ENCODE measurements at places on chromosomes 4 and X.

- no peak for DNase-seq
Observed at GRCh38 chrX:107429090-107429489, 20.4 kb upstream of the FRMPD3 start.

DNA sequence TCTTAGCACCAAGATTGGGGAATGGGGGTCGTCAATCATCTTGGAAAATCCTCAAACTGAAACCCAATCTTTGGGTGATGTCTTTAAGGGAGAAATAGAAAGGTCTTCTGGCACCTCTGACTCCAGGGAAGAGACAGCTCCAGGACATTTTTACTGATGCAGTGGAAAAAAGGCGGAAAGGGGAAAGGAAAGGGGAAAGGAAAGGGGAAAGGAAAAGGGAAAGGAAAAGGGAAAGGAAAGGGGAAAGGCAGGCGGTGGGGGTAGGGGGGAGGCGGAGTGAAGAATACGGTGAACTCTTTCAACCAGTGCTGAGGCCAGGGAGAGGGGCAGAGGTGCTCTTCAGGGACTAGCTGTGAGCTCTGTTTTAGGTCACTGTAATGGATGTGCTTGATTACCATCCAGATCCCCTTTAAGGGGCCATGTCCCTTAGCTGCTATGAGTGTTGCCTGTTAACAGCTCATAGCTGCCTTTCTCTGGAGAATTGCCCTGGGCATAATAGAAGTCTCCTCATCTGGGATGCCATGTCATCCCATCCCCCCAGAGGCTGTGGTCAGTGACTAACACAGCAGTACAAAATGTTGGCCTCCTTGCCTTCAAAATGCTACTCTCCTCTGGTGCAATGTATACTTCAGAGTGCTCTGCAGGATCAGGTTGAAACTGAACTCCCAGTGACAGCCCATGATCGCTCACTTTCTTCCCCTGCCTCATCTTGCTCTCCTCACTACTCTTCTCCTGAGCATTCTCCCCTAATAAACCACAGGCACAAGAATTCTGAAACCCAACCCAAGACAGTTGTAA lies 92.4 kb upstream of the AP1S2 start:
- DNase-seq = no peak

- DNase-seq = no peak
Observed at GRCh38 chr4:81743731-81744435, 272.2 kb upstream of the RASGEF1B start.

GRCh38 chr4:130901321-130901720 lies 1805.4 kb downstream of the C4orf33 start:
- DNase-seq = no peak

- DNase-seq = no peak
Observed at GRCh38 chr4:41670530-41670929, 78.0 kb downstream of the PHOX2B start.

- no peak for DNase-seq
Observed at GRCh38 chr4:118279328-118279727, 73.5 kb downstream of the PRSS12 start.

DNA sequence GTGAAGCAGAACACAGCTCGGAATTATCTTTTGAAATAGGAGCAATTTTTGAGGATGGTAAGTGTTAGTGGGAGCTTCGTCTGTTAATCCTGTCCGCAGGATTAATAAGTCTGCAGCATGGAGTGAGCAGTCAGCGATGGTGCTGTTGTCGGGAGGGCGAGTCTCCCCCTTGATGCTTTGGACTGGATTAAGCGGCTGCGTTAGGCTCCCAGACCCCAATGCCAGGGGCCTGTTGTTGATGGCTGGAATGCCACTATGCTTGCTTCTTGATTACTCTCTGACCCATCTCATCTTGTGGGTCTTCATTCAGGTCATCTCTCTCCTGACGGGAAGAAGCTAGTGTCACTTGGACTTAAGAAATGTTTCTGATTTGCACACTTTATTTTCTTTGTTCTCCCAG lies 332.6 kb downstream of the ARHGAP10 start:
- DNase-seq = no peak

DNA sequence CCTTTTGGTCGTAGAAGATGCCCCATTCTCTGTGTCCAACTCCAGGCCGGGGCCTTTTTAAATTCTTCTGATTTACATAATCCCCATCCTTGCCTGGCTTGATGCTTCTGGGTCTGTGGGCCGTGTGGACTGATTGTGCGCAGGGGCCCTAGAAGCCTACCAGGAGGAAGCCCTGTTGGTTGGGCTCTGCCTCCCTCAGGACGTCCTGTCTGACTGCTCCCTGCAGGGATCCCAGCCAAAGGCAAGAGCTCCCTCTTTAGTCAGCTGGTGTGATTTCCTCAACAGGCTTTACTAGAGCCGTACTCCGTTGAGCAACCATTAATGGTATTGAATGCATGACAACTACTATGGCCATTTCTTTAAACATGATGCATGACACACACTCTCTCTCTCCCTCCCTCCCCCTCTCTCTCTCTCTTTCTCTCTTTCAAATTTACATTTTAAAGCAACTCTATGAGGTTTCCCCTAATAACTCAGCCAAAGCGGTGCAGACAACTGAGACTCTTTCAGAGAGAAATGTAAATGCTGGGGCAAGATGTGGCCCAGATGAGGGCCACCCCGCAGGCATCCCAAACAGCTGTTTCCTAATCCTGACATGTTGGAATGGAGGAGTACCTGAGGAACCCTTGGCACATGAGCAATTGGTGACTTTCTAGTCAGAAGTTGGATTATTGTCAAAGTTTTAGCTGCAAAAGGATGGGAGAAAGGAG lies 117.3 kb downstream of the DRD5 start:
- DNase-seq = no peak

DNA sequence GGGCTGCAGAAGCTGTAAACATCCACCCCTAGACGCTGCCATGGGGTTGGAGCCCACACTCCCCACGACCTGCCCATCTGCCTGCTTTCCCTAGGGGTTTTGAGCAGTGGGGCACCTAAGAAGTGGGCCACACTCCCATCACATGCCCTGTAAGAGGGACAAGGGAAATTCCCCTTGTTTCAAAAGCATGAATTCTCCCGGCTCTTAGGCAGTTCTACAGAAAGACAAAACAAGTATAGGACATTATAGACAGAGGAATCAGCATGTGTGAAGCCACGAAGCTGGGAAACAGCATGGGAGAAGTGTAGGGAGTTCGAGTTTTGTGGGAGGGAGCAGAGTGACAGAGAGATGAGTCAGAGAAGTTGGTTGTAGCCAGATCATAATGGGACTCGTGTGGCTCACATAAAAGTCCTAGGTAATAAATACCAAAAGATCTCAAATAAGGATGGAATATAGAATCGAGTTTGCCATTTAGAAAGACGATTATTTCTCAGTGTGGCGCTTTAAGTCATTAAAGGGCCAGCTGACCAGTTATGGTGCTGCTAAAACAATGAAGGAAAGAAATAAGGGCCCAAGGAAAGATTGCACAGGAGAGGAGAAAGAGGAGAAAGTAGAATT lies 23.9 kb downstream of the APOO start:
- DNase-seq = no peak

DNA sequence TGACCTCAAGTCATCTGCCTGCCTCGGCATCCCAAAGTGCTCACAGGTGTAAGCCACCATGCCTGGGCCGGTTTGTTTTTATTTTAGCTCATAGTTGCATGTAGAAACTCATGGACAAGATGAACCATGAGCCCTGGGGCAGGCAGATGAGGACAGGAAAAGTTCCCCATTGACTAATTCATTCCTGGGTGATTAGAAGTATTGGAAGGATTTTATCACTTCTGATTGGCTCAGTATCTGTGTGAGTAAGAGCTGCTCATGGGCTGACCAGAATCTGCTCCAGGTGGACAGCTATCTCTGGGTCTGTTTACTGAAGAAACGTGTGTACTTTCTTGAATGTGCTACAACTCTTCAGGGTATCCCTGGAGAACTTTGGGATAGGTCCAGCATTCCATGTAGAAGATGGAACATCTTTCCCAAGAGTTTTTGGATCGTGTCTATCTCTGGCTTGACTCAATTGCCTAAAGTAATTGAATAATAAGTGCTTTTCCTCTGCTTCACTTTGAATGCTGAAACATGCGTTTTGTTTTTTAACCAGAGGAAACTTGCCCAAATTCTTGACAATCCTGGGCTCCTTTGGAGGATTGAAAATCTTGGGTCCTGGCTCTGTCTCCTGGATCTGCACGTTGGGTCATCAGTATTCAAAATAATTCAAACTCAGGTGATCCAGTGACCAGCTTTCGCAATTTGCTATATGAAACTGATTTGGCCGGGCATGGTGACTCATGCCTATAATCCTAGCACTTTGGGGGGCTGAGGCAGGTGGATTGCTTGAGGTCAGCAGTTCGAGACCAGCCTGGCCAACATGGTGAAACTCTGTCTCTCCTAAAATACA lies 88.6 kb upstream of the DHRSX start:
- no peak for DNase-seq

- DNase-seq = no peak
Observed at GRCh38 chr4:64712590-64712989, 303.3 kb upstream of the TECRL start.

DNA sequence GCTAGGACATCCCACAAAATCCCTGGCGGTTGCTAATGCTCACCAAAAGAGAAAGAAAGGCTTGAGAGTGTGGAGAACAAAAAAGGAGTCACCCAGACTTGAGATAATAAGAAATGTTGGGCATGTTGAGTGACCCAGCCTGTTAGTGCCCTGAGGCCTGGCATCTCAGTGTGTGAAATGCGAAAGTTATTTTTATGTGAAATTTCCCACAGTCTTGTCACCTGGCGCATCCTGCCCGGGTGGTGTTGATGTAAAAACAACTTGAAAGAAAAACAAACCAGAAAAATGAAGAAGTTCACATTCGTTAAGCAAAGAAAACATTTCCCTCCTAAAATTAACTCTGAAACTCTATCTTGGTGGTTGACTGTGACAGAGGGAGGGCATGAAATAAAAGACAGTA lies 495.2 kb downstream of the MID1IP1 start:
- no peak for DNase-seq

DNA sequence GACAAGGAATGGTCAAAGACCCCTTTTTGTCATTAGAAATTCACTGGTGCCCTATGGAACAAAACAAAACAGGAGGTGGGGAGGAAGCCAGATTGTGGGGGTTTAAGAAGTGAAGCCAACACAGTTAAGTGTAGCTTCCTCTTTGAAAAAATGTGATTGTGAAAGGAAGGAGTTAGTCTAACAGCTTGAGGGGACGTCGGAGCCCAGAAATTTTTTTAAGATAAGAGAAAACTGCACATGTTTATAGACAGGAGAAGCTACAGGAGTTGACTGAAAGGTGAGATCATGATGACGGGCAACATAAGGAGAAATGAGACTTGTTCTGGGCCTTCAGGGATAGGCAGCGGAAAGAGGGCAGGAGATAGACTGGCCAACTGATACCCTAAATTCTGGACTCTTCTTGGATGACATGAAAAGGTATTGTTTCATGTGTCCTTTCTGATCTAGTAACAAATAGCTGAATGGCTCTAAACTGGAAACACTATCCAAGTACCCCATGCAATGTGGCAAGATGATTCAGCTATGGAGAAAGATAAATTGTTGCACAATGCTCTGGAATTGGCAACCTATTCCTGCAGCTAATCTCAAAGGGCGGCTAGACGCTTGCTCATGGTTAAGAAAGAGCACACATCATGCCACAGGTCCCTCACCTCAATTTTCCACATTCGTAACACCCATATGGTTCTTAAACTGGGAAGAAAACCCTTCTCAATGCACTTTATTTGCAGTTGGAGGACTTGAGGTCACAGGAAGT lies 3.7 kb upstream of the HDAC8 start:
- DNase-seq = no peak

- no peak for DNase-seq
Observed at GRCh38 chrX:136572030-136572429, 40.0 kb downstream of the VGLL1 start.

- no peak for DNase-seq
Observed at GRCh38 chr4:184843984-184844554, 18.3 kb upstream of the ACSL1 start.

DNA sequence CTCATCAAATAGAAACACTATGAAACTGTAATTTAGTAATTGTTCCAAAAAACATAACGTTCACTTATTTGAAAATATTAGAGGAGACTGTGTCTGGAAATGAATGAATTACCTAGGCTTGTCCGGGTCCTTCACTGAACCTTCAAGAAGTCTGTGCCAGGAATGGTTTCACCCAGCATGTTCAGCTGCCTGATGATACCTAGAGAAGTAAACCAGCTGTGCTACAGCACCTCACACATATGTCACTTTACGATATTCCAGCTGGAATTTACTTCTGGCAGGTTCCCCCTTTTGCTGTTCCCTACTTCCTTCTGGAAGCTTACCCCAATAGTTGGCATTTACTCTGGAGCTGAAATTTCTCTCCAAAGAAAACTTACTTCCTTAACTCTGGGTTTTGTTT lies 906.5 kb downstream of the FAT4 start:
- DNase-seq = no peak

- DNase-seq = no peak
Observed at GRCh38 chr4:16377887-16378286, 151.6 kb upstream of the TAPT1 start.

DNA sequence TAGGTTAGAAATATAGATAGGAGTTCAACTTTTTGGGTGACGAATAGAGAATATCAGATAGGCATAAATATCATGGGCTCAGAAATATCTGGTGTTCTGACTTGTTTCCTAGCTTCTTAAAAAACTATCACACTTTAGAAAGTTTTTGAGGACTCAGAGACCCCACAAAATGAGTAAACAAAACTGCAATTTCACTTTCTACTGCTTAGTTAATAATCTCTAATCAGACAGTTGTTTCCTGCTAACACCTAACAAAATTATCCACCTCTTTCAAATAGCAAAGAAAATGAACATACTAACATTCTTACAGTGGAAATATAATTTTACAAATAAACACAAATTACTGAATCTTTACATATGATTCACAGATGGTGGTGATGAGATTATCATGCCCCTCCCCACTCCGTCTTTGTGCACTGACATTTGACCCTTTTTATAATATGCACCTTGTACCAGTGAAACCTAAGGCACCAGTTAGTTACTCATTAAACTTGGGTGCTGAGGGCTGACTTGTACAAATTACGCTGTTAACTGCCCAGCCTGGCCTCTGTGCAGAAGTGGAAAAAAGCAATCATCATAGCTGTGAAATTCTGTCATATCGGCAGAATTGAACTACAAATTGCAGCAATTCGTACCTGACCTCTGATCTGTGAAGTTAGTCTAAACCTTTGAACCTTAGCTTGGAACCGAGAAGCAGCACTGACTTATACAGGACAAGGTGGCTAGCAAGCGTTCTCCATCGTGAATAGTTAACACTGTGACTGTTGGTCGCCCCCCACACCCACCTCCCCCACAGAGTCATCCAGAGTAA lies 138.7 kb downstream of the CHRNA9 start:
- no peak for DNase-seq

Measured in ureter (tissue), 1 donor.